ENCODE measurements at places on chromosomes 4 and X. TPM values are rescaled to one million over a fixed set of nuclear protein-coding genes. Genes with fewer than 3 reads are reported as not detected.

The ALPK1 gene
- 39.9 TPM for total RNA-seq

The OTUD6A gene
- total RNA-seq = not detected

The PRR32 gene
- total RNA-seq = not detected

The TKTL2 gene
- not detected for total RNA-seq

The GASK1B gene
- total RNA-seq = not detected

The GPRASP1 gene
- 3.5 TPM for total RNA-seq

The STATH gene
- total RNA-seq = not detected

The SPANXB1 gene
- total RNA-seq = not detected

The MTNR1A gene
- not detected for total RNA-seq

The PPEF2 gene
- 0.10 TPM for total RNA-seq

The CSAG3 gene
- total RNA-seq = 0.26 TPM

The HTRA3 gene
- total RNA-seq = not detected

The FGD1 gene
- total RNA-seq = 0.30 TPM

The XG gene
- not detected for total RNA-seq

The GATA1 gene
- not detected for total RNA-seq

The CD40LG gene
- 121 TPM for total RNA-seq

The POF1B gene
- 0.19 TPM for total RNA-seq

The RBM47 gene
- total RNA-seq = 1.1 TPM

The ATP10D gene
- 3.1 TPM for total RNA-seq

The PRSS12 gene
- not detected for total RNA-seq
